Activated gamma-delta T cell (primary cell): ENCODE measurements at places on chromosomes 3 and 15.

GRCh38 chr3:18812316-18812715 lies 336.0 kb upstream of the KCNH8 start:
- no peak for DNase-seq

DNA sequence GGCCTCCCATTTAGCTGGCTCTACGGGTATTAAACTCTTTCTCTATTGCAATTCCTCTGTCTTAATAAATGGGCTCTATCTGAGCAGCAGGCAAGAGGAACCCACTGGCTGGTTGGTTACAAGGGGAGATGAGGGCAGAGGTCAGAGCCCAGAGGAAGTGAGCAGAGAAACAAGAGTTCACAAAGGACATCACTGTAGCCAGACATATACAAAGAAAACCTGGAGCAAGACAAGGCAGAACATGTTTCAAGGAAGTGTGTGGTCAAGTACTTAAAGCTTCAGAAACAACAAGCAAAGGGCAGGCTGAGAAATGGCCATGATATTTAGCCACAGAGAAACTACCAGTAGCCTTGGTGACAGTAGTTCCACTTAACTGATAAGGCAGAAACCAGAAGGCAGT lies 24.3 kb downstream of the SUSD5 start:
- no peak for DNase-seq

- no peak for DNase-seq
Observed at GRCh38 chr3:105686278-105686897, 182.4 kb downstream of the CBLB start.

DNA sequence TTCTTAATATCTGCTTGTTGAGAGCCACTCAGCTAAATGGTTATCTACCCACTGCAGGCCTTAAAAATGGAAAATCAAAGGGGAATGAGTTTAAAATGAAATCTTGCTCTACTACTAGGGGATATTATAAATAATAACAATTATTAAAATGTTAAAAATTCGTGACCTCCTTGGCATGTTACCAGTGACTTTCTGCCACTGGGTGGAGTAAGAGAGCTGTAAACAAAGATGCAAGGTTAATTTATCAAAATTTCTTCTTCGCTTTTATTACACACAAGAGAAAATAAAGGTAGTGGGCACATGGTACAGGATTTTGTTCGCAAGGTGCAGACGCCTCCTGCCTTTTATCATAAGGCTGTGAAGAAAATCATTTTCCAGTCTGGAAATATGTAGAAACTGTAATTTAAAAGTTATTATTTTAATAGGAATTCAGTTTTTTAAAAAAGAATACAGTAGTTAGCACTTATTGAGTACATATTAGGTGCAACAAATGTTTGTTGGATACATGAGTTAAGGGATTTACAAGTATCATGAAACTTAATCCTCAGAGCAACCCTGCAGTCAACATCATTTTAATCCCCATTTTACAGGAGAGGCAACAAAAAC lies 272.6 kb downstream of the SUCLG2 start:
- no peak for DNase-seq

DNA sequence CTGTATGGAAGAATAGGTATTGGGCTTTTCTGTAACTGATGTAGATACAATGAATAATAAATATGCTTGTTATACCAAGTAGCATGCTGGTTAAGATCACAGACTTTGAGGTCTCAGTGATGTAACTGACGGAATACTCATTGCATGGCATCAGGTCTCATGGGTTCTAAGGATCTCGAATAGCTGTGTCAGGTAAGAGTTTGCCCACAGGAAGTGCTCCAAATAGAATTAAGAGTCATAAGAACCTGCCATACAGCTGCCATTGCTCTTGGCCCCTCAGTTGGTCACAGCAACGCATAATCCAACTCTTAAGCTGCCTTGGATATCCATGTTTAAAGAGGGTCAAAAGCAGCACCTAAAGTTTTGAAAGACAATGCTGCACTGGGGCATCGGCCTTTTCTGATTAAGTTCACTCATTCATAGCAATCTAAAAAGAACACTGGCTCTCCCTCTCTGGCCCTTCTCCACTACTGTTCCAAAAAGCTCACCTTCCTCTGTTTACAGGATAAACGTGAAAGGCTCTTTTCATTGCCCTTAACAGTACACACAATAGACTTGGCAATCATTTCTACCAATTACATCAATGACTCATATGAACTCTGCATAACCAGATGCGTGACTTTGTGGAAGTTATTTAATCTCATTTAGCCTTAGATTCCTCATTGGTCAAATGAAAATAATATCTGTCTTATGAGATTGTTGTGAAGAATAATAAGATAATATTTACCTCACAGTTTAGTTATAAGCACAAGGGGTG lies 74.6 kb downstream of the ZBTB20 start:
- no peak for DNase-seq

DNA sequence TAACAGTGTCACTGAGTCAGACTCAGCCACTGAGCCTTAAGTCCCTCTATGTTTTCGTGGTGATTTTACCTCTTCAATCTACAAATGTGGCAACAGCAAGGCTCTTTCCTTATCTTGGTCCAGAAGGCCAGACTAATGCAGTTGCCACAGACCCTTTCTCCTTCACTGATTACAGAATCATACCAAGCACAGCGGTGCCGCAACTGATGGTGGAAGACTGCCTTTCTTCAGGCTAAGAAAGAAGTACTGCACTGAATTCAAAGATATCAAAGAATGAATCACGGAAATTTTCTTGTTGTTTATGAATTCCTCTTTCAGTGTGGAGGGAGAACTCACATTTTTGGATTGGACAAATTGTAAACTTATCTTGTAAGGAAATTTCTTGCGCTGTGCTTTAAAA lies 18.6 kb downstream of the DCP1A start:
- no peak for DNase-seq

DNA sequence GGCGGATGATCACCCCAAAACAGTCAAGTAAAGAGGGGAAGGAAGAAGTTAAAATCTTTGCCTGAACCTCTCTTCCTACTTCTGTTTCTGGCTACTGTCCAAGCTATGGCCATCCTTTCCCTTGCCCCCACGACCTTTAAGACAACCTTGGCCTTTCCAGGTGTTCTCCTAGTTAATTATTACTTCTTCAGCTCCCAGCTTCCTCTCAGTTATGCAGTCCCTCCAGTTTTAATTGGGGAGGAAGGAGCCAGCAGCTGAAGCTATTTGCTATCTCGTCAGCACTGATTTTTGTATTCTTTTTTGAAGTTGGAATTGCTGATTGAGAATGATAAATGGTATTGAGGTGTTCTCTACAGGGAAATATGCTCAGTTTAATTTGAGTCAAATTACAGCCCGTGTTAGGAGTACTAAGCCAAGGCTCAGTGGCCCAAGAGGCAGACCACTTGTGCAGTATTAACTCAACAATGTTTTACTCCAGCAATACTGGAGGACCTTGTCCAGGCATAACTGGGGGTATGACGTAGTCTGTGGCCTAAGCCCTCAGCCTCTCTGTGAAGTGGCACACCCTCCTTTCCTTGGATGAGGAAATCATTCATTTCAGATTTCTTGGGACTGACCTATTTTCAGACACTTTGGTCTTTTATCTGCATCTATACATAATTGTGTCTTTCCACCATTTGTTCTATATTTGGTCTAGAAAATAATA lies 336.9 kb downstream of the SLC9A9 start:
- DNase-seq, result no peak

GRCh38 chr3:152335273-152335672 lies 66.5 kb downstream of the MBNL1 start:
- no peak for DNase-seq

DNA sequence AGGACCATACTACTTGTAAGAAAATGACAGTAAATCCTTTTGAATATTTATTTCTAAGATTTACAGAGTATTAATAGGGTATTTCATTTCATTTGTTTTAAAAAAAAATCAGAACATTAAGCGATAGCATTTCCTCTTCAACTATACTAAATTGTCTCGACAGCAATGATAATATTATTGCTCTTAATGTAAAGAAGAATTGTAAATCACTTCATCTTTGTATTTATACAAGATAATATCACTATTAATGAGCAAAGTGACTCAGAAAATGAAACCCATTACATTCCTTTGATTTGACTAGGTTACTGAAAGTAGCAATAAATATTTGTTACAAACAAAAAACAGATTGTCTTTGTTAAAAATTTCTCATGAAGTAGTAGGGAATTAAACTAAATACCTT lies 131.1 kb upstream of the CNTN4 start:
- DNase-seq, result no peak

DNA sequence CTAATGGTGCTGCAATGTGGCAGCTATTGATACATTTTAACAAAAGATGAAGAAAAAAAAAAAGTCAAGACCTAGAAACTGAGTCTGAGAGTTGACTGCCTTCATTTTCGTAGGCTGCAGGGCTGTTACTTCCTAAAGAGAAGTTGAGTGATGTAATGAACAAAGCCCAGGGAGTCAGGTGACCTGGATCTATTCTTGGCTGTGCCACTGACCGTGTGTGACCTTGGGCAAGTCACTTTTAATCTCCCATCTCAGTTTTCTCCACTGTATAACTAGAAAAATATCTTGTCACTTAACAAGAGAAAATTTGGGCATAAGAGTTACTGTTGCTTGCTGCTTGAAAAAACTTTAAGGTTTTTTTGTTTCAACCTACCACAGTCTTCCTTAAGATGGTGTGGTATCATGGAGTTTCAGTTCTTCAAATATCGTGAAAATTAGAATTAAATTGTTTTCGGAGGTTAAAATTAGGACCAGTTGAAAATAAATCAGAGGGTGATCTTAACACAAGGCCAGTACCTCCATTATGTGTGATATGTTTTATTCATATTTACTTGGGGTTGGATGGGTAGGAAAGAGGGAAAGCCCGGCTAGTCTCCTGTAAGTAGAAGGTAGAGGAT lies 5.8 kb downstream of the FMN1 start:
- no peak for DNase-seq

DNA sequence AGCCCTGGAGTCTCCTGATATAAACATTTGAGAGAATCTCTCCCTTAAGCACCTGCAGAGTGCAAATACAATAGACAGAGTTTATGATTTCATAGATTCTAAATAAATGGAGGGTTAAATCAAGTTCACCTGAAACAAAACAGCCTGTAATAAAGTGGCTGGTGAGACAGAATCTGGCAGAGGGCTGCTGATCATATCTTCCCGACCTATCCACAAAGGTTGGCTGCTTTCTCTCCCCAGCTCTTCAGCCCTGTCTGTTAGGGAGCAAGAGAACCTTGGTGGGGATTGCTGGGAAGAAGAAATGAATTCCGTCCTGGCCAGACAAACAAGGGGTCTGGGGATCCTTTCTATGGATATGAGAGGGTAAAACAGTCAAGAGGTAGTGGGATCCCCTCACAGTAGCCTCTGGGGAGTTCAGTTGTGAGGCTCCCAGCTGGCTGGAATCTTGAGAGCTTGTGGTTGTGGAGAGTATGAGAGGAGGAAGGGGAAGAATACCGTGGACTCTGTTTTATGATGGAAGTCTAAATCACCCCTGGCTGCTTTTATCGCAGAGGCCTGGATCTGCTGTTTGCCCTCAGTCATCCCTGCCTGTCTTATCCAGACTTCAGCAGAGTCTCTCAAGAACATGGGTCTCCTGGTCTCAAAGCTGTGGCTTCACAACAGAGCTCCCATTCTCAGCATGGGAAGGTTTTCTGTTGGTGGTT lies 451.3 kb downstream of the NTRK3 start:
- no peak for DNase-seq

DNA sequence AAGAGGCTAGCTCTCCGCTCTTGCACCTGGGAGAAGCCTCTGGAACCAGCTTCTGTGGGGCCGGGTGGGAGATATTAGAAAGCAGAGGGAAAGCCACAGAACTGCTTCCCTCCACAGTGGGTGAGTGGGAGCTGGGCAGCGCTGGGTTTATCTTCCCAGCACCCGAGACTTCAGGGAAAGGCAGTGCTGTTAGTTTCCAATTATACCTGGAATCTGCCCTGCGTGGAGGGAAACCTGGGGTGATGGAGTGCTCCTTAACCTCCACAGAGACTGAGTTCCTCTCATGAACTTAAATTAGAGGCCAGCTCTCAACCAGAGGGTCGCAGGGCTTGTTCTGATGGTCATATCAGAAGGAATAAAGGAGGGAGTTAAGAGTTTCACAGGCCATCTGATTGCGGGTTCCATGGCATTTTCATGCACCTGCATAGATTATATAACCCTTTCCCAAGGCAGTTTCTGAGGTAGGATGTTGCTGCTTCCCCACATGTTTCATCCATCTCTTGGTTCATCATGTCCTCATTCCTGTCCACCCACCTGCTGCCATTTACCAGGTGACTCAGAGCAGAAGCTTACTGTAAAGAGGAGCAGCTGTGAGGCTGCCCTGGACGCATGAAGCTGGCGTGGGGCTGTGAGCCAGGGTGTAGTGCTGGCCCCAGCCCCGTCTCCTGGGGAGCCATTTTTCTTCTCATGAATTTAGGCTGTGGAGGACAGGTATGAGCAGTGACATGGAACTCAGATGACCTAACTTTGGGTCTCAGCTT lies 42.5 kb downstream of the CA12 start:
- no peak for DNase-seq

- no peak for DNase-seq
Observed at GRCh38 chr15:27725731-27726130, 373.4 kb downstream of the OCA2 start.

GRCh38 chr3:64588380-64588779 lies 99.4 kb downstream of the ADAMTS9 start:
- no peak for DNase-seq

GRCh38 chr3:188720636-188721035 lies 451.1 kb upstream of the TPRG1 start:
- no peak for DNase-seq

- DNase-seq, result no peak
Observed at GRCh38 chr3:70137366-70137765, 137.8 kb downstream of the SAMMSON start.

DNA sequence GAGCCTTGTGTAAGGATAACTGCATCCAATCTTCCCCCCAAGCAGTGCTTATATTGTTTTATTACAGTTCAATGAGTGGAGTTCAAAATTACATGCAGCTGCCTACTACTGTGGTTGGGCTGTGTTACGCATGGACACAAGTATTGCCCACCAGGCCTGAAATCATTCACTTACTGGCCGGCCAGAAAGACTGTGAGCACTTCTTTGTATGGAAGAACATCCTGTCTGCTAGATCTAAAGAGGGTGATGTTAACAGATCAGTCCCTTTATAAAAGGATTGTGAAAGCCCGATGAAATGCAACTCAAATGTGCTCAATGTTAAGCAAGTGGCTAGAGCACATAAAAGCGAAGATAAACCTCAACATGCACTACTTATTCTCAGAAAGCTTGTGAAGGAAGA lies 132.5 kb downstream of the FOXP1 start:
- no peak for DNase-seq
